ENCODE measurements at places on chromosomes 1 and 21.

- DNase-seq, result no peak
Observed at GRCh38 chr21:36008505-36008904, 51.8 kb downstream of the SETD4 start.

DNA sequence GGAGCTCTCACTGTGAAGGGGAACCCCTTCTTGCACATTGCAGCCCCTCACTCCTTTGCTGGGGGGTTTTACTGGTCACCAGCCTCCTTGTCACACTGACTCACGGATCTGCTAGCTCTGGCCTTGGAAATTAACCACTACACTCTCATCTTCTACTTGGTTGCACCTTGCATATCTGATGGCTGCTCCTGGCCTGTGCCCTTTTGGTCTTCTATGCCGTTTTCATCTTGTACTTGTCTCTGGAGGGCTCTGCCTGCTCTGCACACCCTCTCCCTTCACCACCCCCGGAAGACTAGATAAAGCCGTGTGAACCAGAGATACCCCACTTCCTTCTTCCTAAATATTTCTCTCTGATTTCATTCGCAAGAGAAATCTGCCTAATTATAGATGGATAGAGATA, 44.6 kb downstream of the CD247 start:
- DNase-seq, result no peak

- DNase-seq, result no peak
Observed at GRCh38 chr1:161733526-161733925, 12.2 kb downstream of the FCRLB start.

- no peak for DNase-seq
Observed at GRCh38 chr1:56505792-56506743, 73.3 kb downstream of the PLPP3 start.

DNA sequence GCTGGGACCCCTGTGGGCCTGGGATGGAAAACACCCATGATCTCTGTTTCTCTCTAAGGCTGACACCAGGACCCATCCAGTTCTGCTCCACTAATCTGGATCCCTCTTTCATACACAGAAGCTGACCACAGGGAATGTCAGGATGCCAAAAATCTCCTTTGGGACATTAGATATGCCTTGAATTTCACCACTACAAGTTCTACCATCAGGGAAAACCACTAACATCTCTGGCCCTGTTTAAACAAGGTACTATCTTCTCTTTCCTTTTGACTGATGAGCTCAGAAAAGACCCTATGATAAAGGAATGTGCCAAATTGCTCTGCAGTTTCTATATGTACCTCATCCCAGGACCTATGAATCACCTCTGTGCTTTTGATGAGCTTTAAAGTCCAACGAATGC, 10.2 kb upstream of the PLXNA2 start:
- no peak for DNase-seq

DNA sequence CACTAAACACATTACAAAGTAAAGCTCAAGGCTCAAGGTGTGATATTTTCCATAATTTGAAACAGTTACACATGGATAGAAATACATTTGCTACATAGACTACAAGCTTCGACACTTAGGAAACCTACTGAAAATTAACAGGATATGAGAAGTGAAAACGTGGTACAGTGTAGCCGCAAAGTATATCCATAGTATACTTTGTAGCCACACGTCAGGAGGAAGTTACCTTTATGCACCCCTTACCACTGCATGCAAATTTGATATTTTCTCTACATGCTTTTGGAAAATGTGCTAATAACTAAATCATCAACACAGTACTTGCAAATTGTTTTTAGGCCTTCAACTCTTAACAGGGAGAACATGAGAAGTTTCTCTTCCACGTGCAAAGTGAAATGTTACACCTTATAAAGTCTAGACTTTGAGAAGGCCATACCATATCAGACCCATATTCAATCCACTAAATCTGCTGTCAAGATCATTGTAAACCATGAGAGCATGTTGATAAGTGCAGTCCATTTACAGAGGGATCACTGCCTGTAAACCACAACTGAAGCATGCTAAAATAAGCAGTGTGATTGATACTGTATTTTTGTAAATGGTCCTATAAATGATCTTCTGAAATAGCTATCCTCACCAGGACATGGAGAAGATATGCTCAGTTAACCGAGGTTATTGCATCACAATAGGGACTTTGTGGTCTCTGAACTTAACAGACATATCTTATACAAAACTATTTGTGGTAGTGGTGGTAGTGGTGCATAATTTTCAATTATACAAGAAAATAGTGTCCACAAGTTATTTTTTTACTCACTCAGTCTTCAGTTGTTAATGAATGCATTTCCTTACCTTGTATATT, 64.7 kb downstream of the VAV3 start:
- DNase-seq, result no peak

- no peak for DNase-seq
Observed at GRCh38 chr1:236164273-236164672, 21.9 kb downstream of the GPR137B start.

DNA sequence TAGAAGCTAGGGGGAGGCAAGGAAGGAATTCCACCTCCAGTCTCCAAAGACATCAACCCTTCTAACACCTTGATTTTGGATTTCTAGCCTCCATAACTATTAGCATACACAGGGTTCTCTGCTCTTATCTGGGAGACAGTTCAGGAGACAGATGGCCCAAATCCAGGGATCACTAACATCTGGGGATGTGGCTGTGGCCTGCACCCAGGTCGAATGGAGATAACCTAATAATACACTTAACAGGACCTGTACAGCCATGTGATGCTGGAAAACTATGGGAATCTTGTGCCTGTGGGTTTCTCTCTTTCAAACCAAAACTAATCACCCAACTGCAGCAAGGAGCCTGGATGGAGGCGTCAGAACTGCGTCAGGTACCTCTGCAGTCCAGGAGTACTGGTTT, 47.6 kb downstream of the KIAA0319L start:
- DNase-seq, result no peak

DNA sequence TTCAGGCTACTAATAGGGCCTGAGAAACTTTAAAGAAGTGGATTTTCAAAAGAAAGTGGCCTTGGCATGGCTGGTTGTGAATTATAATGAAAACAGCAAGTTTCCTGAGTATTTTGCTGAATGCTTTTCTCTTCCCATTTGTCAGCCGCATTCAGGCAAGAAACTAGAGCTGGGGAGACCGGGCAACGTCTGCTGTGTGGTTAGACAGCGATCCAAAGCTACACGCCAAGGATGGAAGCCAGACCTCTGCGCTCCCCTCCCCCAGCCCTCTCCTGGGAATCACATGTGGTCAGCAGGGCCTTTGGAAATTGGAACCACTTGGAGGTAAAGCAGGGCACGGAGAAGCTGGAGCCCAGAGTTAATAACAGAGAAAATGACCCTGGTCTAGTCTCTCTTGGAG, 114.1 kb upstream of the CD34 start:
- DNase-seq, result no peak

DNA sequence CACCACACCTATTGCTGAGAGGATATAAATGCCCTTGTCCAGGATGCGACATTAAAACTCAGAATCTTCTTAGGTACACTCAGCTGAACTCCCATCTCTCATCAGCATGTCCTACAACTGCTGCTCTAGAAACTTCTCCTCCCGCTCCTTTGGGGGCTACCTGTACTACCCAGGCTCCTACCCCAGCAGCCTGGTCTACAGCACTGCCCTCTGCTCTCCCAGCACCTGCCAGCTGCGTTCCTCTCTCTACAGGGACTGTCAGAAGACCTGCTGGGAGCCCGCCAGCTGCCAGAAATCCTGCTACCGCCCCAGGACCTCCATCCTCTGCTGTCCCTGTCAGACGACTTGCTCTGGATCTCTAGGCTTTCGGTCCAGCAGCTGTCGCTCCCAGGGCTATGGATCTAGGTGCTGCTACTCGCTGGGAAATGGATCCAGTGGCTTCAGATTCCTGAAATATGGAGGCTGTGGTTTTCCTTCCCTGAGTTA, at the start of gene KRTAP13-4:
TSS of gene KRTAP13-4 (plus strand) at position 51 of the 486 bp plus-strand sequence. CDS start at position 107, 56 bp downstream.
- DNase-seq, result no peak

- no peak for DNase-seq
Observed at GRCh38 chr21:25581582-25581981, 25.7 kb downstream of the MRPL39 start.

DNA sequence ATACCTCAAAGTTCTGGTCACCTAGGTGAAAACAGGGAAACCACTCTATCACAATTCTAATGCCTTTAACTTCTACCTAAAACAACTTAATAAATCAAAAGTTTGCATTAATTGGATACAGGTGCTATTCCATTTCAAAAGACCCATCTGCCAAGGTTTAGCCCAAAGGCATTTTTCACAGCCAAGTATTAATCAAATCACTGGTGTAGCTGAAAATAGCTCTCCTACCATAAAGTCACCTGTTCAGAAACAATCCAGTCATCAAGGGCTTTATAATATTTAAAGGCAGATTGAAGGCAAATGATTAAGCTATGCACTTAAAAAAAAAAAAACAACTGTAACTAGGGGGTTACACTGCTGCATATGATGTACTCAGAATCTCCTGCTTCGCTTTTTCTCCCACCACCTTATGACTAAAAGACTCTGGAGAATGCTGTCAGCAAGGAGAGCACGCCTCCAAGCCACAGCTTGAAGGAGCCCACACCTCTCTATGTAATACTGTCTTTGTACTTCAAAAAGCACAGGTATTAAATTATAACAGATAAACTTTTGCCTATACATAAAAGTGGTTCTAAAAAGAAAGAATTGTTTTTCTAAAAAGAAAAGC, 20.5 kb downstream of the KIAA0319L start:
- no peak for DNase-seq

DNA sequence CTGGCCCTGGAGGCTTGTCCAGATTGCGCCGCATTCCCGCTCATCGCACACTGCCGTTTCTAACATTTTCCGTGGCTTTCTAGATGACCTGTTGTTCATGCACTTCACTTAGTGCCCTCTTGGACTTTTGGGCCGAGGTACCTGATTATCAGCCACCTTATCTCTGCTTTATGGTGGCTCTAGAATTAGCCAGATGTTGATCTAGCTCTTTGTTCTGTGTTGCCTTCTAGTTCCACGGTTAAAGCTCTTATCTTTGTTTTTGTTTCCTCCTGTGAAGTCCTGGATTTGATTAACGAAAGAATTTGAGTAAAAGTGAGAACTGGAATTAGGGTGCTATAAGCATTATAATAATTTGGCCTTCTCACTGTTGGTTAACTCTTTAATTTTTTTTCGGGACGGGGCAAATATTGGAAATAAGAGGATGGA, 945 bp downstream of the RNPEP start:
- DNase-seq, result no peak

DNA sequence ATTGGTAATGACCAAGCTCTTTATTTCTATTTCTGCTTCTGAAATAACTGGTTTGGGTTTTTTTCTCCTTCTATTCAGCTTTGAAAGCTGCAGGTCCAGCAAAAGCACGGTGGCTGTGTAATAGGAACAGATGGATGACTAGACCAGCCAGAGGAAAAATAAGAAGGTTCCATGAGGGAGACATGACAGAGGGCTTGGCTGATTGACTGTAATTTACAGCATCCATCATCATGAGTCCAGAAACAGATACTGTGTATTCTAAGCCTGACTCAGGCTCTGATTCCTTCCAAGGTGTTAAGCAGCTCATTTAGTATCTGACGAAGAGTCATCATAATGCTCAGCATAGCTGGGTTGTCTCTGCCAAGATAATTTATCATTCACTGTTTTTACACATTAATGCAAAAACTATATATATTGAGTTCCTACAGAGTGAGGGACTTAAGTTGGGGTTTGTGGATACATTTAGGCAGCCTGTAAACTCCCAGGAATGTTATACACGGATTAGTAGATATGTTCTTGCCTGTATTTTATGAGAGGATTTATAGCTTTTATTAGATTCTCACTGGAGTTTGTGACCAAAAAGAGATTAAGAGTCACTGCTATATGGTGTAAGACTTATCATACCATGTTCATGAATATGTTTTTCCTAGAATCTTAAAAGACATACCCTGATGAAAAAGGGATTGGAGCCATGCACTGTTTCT, 72.6 kb downstream of the SGIP1 start:
- DNase-seq, result no peak

DNA sequence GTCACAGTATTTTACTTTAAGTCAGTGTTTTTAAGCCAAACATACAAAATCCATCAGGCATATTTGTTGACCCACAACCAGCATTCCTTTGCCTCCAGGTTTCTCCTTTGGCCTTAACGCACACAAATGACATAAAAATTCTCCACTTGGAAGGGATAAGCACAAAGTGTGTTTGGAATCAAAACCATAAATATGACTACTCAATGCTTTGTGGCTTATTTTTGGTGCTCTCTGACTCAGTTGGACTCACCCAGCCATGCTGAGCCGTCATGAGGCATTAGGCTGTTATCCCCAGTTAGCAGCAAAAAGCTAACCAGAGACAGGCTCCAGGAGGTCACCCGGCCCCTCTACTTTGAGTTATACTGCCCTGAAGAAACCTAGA, 948 bp downstream of the PRUNE1 start:
- DNase-seq, result no peak

DNA sequence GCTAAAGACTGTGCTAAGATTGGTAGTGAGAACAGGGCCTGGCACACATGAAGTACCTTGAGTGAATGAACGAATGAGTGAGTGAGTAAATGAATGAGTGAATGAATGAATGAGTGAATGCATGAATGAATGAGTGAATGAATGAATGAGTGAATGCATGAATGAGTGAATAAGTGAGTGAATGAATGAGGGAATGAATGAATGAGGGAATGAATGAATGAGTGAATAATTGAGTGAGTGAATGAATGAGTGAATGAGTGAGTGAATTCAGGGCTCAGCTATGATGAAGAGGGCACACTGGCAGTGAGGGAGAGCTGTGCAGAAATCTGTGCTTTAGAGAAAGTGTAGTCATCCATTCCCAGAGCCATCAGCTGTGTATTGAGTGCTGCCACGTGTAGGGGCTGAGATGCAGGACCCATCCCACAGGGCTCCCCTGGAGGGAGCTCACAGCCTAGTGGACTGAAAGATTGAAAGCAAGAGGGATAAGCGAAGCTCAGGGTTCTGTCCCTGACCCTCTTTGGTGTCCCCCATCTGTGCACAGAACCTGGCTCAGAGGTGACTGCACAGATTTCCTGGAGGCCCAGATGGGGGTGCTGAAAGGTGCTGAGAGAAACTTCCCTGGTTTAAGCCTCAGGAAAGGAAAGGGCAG, 217.9 kb upstream of the VAMP3 start:
- no peak for DNase-seq

DNA sequence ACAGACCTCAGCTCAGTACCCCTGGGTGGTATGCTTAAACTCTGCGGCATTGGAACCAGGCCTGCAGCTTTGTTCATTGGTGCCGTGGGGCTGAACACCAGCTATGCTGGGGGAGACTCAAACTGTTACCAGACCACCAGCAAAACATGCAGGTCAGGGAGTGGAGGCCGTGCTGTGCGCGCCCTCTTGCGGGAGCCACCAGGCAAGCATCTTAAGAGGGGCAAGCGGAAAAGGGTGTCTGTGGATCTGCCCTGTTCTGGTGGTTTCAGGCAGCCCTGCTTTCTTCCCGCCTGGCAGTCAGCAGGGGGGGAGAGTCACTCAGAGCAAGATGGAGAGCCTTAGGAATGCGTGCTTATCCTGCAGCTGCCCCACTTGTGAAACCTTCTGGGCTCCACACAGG, 276.9 kb upstream of the ZRANB2 start:
- DNase-seq, result no peak

DNA sequence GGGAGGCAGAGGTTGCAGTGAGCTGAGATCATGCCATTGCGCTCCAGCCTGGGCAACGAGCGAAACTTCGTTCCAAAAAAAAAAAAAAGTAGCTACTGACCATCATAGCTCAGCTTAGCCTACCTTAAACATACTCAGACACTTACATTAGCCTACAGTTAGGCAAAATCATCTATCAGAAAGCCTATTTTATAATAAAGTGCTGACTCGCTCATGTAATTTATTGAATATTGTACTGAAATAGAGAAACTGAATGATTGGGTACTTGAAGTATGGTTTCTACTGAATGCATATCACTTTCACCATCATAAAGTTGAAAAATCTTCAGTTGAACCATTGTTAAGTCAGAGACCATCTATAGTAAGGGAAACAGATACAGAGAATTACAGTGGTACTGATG, 93.9 kb upstream of the BMP8A start:
- DNase-seq, result no peak
